Spinal cord (tissue), 10 donors: ENCODE measurements at places on chromosomes 7 and 10. TPM values are rescaled to one million over a fixed set of nuclear protein-coding genes. Genes with fewer than 3 reads are reported as not detected.

- DNase-seq = no peak
Observed at GRCh38 chr7:94239661-94240234, 154.9 kb upstream of the COL1A2 start.

TAC1 gene
- 105 TPM for total RNA-seq

DNA sequence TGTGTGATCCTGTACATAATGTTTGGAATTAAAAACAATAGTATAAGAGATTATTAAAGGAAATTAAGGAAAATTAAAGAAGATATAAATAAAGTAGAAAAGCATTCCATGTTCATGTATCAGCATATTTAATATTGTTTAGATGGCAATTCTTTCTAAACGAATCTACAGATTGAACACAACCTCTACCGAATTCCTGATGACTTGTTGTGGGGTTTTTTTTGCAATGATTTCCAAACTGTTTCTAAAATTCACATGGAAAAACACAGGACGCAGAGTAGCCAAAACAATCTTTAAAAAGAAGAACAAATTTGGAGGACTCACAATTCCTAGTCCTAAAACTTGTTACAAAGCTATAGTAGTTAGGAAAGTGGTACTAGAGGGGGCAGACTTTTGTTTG, 573.4 kb upstream of the IGFBP3 start:
- no peak for DNase-seq

DNA sequence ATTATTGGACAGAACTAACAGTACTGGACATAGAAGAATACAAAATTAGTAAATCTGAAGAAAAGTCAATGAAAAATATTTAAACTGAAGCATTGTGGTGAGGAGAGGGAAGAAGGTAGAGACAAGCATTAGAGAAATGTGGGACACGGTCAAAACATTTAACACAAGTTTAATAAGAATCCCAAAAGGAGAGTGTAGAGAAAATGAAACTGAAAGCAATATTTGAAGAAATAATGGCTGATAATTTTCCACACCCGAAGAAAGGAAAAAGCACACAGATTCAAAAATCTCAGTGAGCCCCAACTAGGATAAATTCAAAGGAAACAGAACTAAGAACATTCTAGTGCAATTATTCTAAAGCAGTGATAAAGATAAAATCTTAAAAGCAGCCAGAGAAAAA, 126.4 kb upstream of the LRRTM3 start:
- no peak for DNase-seq

CYP3A7 gene
- total RNA-seq = not detected

C10orf105 gene
- total RNA-seq = 0.99 TPM

CCDC172 gene
- not detected for total RNA-seq

GRCh38 chr10:80497187-80498077, 40.3 kb upstream of the SH2D4B start:
- DNase-seq = peak; percentile 22

CPVL gene
- total RNA-seq = 15.1 TPM

DNA sequence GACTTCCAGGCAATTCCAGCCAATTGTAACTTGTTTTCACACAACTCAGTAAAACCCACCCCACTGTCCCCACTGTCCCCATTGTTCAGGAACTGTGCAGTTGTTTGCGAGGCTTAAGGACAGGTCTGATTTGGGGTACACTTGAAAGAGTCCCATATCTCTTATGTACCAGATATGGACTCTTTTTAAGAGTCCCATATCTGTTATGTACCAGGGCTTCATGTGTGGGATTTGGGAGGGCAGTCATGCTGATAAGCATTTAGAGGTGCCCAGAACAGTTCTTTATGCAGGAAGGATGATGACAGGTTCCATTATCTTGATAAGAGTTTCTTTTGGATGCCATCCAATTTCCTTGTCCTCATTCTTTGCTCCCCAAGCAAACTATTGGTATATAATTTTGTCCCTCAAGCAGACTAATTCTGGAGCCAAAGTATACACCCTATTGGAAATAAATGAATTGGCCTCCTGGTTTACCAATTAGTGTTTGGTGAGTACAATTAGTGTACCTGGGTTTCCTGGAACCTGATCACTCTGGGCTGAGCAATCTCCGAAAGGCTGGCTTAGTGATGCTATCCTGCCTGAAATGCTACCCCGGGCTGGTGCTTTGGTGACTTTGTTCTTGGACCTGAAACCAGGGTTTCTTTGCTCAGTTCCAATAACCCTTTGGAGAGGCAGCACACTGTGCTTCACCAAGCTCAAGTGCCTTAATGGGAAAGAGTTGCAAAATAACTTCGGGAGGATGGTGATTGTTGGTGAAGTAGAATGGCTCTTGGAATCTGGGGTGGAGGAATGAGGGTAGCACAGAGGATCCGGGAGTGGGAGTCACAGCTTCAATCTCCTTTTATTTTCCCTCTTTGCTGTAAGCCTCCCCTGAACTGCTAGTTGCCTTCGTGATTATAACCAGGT, 6.2 kb upstream of the DMBT1 start:
- no peak for DNase-seq

OR9A2 gene
- 0.28 TPM for total RNA-seq

- DNase-seq = no peak
Observed at GRCh38 chr10:98269435-98269912, 1.5 kb upstream of the LOXL4 start.
